ENCODE measurements at places on chromosomes 4 and X.

- no peak for DNase-seq
Observed at GRCh38 chr4:176789955-176790354, 2.8 kb downstream of the VEGFC start.

- no peak for DNase-seq
Observed at GRCh38 chr4:180426938-180427337, 1816.3 kb upstream of the TENM3 start.

DNA sequence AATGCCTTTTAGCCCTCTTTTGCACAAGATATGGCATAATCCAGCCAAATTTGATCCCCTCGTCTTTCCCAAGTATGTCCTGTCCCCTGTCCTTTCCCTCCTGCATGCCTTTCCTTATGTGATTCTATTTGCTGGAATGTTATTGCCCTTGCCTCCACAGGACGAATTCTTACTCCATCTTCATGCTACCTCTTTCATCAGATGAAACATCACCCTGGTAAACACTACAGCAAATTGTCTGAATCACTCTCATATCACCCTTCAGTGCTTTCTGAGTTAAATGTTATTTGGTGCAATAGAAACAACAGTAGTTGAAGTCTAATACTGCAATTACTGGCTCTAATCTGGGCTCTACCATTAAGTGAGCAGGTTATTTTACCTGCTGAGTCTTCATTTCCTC, 52.2 kb upstream of the FAT1 start:
- no peak for DNase-seq

DNA sequence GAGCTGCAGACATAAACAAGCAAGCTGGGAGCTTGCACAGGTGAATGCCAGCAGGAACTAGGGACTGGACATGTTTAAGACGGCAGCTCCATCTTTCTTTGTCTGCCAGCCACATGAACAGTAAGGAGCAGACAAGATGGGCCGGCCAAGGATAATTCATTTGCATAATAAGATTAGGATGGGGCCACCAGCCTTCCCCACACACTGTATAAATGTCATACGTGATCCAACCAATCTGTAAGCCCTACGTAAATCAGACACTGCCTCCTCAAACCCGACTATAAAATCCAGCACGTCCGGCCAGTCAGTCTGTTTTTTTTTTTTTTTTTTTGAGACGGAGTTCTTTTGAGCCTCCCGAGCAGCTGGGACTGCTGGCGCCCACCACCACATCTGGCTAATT, 75.6 kb upstream of the BOD1L1 start:
- DNase-seq = no peak

- no peak for DNase-seq
Observed at GRCh38 chr4:158856852-158857251, 88.0 kb downstream of the FNIP2 start.

DNA sequence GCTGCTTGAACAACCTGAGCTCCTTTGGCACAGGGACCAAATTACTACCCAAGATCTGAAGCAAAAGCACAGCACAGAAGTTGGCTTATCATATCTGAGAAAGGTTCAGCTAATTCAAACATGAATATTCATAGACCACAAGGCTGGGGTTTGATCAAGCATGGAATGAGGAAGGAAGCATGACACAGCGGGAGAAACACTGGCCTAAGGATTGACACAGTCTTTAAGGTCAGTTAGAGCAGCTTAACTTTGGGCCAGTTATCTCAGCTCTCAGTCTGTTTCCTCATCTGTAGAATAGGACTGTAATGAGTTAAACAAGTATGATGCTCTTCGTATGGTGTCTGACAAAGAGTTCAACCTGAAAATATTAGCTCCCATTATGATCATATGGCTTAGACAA, 88.5 kb upstream of the CBR4 start:
- DNase-seq = no peak

GRCh38 chr4:185278716-185279115, 69.3 kb downstream of the SNX25 start:
- no peak for DNase-seq

DNA sequence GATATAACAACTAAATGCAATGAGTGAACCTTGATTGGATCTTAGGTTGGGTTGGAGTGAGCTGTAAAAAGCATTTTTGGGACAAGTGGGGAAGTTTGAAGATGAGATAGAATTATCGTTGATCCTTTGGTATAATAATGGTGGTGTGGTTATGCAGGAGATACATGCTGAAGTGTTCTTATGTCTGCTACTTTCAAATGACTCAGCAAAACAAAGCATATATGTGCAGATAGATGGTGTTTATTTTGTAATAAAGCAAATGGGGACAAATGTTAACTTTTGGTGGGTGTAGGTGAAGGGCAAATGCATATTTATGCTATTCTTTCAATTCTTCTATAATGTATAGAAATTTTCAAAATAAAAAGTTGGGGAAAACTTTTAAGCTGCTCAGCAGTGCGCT, 26.2 kb downstream of the RP2 start:
- no peak for DNase-seq

DNA sequence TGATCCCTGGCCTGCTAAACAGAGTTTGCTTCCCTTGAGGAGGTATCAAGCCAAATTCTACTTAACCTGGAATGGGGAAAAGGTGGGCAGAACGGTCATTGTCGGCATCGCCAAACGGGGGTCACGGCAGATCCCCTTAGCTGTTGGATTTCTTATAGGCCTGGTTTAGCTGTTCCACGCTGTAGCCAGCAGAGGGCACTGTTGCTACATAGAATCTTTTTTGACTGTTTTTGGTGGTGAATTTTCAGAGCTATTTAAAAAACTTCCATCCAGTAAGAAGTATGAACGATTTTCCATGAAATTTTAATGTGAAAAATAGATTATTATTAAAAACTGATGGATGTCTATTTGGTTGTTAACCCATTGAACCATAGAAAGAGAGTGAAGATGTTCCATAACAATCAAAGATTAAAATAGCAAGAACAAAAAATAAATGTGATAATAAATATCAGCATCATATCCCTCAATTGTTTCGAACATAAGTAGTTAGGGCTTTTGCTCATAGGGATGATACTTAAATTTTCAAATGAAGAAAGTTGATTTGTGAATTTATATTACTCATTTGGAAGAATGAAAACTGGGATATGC, 56.6 kb downstream of the LINC00632 start:
- DNase-seq = peak; percentile 25

DNA sequence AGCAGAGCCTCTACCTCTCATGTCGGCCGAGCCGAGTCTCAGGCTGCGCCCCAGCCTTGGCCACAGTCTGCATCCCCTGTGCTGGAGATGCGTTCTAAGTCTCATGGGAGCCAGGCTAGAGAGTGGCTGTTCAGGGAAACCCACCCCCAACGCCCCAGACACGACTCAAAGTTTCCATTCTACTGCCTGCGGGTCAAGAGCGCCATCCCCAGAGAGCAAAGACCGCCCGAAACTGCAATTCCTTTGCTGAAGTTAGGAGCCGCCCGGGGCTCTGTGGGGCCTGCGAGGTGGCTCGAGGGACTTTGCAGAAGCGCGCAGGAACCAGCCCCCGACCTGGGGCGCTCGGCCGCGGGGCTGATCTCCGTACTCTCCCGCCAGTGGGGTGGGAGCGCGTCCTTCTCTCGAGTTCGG, 10.0 kb upstream of the ELF4 start:
- DNase-seq = no peak

DNA sequence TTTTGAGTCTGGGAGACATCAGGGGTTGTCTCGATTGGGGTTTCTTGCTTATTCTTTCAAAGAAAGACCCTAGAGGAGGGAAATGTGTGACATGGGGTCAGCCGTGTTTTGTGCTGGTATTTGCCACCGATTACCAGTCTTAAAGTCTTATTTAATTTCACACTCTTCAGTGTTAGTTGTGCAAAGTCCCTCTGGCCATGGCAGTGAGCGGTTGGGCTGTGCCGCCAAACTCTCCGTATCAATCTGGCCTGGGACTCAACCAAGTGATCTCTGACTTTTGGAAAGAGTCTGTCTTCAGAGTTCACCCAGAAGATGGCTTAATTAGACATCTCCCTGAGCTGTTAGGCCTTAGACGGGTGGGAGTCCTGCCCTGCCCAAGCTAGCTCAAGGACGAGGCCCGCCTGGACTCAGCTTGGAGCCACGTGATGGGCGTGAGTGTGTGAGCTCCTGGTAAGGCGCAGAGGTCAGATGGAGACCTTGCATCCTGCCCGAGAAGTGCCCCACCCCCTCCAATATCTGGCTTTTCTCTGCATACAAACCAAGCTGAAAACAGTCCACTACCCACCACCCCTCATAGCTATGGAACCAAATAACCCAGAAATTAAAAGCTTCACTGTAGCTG, 3.8 kb upstream of the PITX2 start:
- no peak for DNase-seq

GRCh38 chr4:162707962-162708361, 458.7 kb downstream of the NAF1 start:
- DNase-seq = no peak

GRCh38 chr4:100391863-100392262, 126.0 kb downstream of the EMCN start:
- no peak for DNase-seq

- no peak for DNase-seq
Observed at GRCh38 chr4:951594-952468, 19.6 kb downstream of the TMEM175 start.

- DNase-seq = no peak
Observed at GRCh38 chr4:143352720-143353119, 16.0 kb downstream of the GAB1 start.

DNA sequence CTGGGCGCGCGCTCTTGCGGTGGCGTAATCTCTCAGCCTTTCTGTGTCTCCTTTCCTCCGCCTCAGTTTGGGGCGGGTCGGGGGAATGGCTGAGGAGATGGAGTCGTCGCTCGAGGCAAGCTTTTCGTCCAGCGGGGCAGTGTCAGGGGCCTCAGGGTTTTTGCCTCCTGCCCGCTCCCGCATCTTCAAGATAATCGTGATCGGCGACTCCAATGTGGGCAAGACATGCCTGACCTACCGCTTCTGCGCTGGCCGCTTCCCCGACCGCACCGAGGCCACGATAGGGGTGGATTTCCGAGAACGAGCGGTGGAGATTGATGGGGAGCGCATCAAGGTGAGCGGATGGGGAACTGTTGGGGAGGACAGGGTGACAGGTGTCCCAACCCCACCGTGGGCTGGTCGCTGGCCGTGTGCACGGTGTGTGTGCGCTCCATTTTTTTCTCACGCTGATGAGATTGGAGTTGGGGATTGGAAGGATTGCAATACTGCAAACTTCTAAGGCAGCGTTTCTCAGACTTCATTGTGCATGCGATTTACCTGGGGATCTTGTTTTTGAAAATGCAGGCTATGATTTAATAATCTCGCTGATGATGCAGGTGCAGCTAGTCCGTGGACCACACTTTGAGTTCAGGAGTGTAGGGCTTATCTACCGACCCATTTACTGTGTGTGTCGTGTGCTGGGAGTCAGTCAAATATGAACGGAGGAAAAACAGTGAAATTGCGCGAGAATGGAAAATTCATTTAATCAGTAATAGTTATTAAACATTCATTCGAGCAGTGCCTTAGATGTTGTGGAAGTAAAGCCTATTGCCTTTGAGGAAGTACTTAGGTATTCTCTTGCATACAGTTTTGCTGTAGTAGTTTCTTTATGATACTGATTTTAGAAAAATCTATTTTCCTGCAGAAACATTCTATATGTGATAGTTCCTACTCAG, at the start of gene RAB33B:
Gene RAB33B (plus strand): TSS at position 11 of the 935 bp plus-strand sequence. CDS start 75 bp downstream, at position 86.
- DNase-seq = no peak

DNA sequence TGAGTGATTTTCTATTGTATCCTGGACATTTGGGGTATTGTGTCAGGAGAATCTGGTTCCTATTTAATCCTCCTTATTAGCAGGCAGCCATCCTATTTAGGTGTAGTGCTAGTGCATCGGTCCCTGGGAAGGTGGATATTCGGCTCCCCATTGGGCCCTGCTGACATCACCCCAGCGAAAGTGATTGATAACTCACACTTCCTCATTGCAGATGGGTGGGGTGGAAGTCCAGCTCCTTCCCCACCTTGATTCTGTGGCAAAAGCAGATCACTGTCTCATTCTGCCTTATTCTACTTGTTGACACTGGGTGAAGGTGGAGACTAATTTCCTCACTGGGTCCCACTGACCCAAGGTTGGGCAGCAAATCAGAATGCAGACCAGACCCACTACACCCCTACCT, 23.2 kb upstream of the BRS3 start:
- DNase-seq = no peak

DNA sequence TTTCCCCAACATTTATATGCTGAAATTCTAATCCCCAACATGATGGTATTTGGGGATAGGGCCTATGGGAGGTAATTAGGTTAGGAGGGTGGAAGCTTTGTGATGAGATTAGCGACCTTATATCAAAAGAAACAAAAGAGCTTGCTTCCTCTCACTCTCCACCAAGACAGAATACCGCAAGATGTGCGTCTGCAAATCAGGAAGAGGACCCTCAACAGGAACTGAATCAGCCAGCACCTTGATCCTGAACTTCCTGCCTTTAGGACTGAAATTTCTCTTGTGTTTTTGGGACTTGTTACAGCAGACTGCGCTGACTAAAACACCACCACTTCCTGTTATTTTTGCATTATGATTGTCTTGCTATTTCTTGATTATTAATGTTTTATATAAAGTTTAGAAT, 1889.4 kb downstream of the C4orf33 start:
- DNase-seq = no peak

- DNase-seq = no peak
Observed at GRCh38 chr4:5137927-5138326, 86.6 kb downstream of the STK32B start.

DNA sequence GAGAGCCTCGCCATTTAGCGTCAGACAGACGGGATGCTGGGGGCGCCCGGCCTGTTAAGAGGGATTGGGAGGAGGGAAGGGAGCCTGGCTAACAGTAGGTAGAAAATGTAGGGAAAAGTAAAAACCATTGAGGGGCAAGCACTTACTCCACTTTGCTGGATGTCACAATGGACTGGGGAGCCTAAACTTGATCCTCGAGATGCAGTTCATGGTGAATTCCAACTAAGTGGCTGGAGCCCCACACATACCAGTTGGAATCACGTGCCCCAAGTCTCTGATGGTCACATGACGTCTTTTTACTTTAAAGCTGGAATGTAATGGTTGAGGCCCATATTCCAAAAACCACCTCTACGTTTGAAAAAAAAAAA, 1.5 kb downstream of the PLS3 start:
- DNase-seq = no peak

GRCh38 chr4:6241062-6241845, 28.4 kb upstream of the WFS1 start:
- DNase-seq = no peak

- no peak for DNase-seq
Observed at GRCh38 chr4:183532821-183533220, 28.0 kb downstream of the ING2 start.
